ENCODE measurements at places on chromosomes 11 and 22.

GRCh38 chr22:28884747-28885350, 1.5 kb downstream of the ZNRF3 start:
- peak; percentile 25 for DNase-seq

- DNase-seq = no peak
Observed at GRCh38 chr11:35303596-35304385, 115.6 kb downstream of the SLC1A2 start.

GRCh38 chr22:22673099-22673498, 28.7 kb downstream of the GGTLC2 start:
- no peak for DNase-seq

DNA sequence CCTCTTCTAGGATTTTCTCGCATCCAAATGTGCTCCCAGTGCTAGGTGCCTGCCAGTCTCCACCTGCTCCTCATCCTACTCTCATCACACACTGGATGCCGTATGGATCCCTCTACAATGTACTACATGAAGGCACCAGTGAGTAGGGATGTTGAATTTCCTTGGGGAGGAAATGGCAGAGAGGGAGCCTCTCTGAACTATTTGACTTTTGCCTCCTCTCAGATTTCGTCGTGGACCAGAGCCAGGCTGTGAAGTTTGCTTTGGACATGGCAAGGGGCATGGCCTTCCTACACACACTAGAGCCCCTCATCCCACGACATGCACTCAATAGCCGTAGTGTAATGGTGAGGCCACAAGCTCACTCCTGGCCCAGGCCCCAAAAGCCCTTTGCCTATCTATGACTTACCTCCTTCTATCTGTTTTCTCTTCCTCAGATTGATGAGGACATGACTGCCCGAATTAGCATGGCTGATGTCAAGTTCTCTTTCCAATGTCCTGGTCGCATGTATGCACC, 2.5 kb downstream of the TAF10 start:
- DNase-seq = no peak

DNA sequence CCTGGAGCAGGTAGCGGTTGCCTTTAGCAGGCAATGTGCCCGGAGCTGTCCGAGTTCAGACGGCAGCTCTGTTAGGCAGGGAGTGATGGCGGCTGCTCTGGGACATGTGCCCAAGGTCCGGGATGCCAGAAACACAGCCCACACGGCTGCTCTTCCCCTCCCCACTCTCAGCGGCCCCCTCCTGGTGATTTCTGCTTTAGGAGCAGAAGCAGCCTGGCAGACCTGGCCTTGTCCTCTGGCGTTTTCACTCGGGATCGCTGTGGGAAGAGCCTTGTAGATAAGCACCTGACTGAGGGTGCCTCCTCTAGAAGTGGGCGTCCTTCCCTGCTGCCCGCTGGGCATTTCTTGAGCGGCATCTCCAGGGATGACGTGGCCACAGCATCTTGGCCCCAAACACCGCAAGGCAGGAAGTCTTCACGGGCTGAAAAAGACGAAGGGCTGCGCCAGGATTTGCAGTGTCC, 392.2 kb downstream of the TBC1D22A start:
- no peak for DNase-seq

DNA sequence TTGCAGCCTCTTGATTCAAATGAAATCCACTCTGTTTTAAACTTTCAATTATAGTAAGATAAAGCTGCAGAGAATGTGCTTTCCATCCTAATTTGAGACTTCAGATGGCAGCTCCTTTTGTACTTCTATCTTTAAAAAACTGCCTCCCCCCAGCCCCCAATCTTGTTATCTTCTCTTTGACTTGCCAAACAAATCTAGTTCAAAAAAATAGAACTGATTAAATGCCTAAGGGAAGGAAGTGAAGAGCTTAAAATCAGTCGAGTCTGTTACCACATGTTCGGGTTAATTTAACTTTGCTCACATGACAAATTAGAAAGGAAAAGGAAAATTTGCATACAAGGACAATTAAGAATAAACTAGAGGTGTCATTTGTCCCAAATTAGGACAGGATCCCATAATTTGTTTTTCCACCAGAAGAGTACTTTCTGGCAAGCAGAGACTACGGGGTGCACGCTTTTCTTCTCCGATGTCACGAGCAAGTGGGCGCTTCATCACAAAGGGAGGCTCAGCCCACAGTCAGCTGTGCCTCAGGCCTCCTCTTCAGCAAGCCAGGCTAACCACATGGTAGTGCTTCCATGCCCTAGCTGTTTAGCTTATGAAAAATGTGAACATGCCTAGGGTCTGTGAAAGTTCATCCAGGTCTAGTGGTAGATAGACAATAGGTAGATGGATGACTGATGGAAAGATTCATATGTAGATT, 69.0 kb upstream of the LDLRAD3 start:
- DNase-seq = no peak

DNA sequence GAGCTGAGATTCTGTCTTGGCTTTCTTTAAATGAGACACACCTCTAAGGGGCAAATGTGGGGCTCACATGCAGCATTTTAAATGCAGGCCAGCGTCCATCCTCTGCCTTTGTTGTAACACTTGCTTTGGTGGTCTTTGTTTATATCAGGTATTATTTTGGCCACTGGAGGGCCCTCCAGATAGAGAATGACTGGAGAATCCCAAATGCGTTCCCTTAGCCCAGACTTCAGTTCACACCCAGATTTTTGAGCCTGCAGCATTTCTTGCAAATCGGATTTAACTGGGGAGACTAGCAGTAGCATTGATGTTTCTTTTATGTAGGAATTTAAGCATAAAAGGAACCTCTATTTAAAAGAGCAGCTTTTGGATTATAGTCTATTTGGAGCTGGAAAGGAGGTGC, 200.2 kb upstream of the SORL1-AS1 start:
- no peak for DNase-seq

GRCh38 chr11:125251956-125252355, 87.4 kb downstream of the PKNOX2 start:
- no peak for DNase-seq

GRCh38 chr11:23856654-23857053, 640.2 kb upstream of the LUZP2 start:
- no peak for DNase-seq

DNA sequence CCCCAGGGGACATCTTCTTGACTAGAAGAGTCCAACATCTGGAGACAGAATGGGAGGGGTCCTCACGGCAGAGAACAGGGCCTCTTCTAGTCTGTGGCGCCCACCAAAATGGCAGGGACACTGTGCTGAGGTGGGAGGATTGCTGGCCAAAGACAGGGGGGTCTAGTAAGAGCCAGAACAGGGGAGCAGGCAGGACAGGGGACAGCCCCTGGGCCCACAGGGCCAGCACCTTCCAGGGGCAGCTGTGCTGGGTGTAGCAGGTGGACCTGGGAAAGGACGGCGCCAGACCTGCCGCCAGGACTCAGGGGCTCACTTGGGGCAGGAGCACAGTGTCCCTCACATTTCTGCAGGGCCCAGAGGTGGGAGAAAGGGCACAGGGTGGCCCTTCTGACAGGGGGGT, 858 bp upstream of the APOBEC3A start:
- no peak for DNase-seq

GRCh38 chr11:17812091-17812864, 77.7 kb downstream of the KCNC1 start:
- no peak for DNase-seq

GRCh38 chr11:123798079-123798478, 8.1 kb downstream of the OR6M1 start:
- DNase-seq = no peak

- DNase-seq = peak; percentile 26
Observed at GRCh38 chr11:57645689-57646085, 4.0 kb downstream of the YPEL4 start.

GRCh38 chr11:4851033-4851432, 2.0 kb upstream of the OR51S1 start:
- DNase-seq = no peak

DNA sequence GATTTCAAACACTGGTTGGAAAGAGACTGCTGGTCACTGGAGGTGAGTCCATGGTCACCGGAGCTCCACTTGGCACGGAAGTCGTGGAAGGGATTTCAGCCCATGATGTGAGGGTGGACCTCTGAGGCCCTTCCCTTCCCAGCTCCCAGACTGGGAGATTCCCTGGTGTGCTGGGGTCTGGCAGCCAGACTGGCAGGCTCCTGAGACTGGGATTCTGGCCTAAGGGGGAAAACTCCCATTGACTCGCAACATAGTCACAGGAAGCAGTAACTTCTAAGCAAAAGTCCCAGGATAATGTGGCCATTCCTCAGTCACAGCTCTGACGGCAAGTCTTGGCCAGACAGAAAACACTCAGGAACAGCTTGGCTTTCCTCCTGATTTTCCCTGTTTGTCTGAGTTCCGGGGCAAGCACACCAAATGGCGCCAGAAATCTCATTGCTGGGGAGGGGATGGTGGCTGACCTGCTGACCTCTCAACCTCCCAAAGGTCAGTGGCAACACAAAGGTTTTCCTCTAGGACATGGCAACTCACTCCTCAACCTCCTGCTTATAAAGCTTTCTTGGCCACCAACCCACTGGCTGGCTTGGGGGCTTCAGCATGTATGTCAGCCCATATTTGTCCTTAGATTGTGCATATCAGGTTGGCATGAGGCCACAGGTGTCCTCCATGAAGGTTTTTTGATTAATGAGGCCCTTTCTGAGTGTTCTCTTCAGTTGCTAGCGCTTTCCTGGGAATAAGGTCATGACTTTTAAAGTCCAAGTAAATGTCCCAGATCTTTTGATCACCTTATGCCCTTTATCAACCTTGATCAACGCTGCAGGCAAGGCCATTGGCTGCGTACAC, 99.5 kb downstream of the CCDC81 start:
- DNase-seq = no peak

GRCh38 chr11:99683933-99684332, 663.2 kb downstream of the CNTN5 start:
- DNase-seq = no peak

DNA sequence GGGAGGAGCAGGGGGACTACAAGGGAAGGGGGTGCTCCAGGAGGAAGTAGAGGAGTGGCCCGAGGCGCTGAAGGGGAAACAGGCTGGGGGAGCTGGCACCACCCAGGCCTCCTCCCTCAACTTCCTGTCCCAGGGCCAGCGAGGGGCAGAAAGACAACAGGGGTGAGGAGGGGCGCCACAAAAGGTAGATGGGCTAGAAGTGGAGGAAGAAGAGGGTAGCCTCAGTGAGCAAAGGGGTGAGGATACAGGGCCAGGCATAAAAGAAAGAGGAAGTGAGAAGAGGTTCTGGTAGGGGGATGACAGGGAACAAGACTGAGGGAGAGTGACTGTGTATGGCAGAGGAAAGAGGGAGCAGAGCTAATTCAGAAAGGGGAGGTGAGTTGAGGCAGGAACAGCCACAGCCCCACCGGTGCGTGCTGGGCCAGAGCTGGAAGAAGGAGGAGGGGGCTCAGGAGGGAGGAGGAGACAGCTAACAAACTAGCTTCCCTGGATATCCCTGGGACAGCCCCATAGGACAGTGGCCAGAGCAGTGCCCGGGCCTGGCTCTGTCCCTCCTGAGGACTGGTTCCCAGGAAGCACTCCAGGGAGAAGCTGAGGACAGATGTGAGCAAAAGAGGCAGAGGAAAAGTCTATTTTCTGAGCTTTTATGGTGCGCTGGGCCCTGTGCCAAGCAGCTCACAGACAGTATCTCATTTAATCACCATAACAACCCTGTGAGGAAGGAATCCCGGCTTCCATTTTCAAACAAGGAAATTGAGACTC, 8.5 kb downstream of the DCHS1 start:
- DNase-seq = no peak

- DNase-seq = no peak
Observed at GRCh38 chr22:45478108-45478771, 24.4 kb upstream of the FBLN1 start.

DNA sequence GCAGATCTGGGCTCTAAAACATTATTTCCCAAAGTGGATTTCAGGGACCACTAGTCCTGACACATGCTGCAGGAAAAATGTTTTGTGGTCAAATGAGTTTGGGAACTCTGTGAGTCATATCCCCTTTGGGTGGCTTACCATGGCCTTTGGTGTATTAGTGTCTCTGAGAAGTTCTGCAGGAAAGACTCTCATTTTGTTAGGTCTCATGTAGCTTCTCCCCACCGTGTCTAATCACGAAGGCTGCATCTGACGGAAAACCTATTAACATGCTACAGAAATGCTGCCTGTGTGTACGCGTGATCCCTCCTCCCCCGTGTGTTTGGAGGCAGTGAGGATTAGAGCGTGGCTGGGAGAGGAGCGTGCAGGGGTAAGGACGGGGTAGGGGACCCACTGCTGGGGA, 191.7 kb downstream of the ST3GAL4 start:
- DNase-seq = no peak

GRCh38 chr22:39920134-39920743, 19.4 kb downstream of the GRAP2 start:
- peak; percentile 81 for DNase-seq

DNA sequence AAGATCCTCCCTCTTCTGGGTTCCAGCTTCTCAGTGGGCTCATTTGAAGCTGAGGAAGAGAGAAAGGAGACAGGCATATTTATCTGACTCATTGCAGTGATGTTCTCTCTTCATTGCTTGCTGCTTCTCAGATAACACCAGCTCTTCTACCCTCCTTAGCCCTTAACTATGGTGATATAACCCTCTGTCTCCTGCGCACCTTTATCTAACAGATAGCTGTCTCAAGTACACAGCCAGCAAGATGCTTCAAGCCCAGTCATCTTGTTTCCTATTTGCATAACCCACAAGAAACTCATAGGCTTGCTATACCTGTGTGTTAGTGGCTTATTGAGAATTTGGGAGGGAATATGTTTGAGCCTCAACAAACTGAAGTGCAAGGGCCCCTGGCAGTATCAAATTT, 12.6 kb downstream of the PRSS23 start:
- no peak for DNase-seq

GRCh38 chr22:30903876-30904460, 64.6 kb downstream of the MORC2 start:
- no peak for DNase-seq

GRCh38 chr11:130369713-130370112, 55.0 kb upstream of the ZBTB44 start:
- DNase-seq = no peak

- DNase-seq = no peak
Observed at GRCh38 chr11:123640029-123640428, 14.4 kb downstream of the SCN3B start.

- no peak for DNase-seq
Observed at GRCh38 chr11:15180212-15180792, 65.6 kb downstream of the INSC start.

- DNase-seq = no peak
Observed at GRCh38 chr22:37235897-37236607, 8.0 kb downstream of the RAC2 start.

- DNase-seq = no peak
Observed at GRCh38 chr22:49297871-49298721, 529.6 kb downstream of the BRD1 start.

- DNase-seq = no peak
Observed at GRCh38 chr11:6402561-6402981, 12.3 kb downstream of the SMPD1 start.

- DNase-seq = no peak
Observed at GRCh38 chr11:77799338-77799737, 21.2 kb downstream of the RSF1 start.

DNA sequence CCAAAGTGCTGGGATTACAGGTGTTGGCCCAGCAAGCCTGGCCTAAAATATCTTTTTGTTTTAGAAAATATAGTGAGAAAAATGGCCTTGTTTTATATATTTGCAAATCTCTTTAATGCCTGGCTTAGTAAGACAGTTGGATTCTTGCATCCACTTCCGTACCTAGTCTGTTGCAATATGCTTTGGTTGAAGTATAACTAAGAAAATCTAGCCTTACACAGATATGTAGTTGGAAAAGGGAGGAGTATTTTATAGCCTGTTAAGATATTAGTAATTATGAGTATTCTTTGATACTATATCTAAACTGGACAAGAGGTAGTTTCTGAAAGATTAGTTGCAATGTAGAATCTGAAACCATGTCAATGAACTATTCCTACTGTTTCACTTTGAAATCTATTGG, 65.1 kb downstream of the ZNRF3 start:
- DNase-seq = no peak

Data from erythroblast (primary cell).